GM18507 (cell line): ENCODE measurements at places on chromosomes 13 and 19.

GRCh38 chr13:47317356-47317755, 420.5 kb upstream of the HTR2A start:
- DNase-seq = no peak

DNA sequence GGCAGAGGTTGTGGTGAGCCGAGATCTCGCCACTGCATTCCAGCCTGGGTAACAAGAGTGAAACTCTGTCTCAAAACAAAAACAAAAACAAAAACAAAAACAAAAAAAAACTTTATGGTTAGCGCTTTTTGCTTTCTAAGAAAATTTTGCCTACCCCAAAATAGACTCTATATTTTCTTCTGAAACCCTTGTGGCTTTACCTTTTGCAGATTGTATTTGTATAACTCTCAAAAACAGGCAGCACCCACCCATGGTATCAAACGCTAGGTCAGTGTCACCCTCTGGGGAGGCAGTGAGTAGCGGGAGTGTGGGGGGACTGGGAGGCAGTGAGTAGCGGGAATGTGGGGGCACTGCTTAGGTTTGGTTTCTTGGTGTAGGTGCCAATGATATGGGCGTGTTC, 7.5 kb upstream of the SLC39A3 start:
- no peak for DNase-seq

- no peak for DNase-seq
Measured at GRCh38 chr13:105915146-105915850, 620.2 kb downstream of the EFNB2 start.

DNA sequence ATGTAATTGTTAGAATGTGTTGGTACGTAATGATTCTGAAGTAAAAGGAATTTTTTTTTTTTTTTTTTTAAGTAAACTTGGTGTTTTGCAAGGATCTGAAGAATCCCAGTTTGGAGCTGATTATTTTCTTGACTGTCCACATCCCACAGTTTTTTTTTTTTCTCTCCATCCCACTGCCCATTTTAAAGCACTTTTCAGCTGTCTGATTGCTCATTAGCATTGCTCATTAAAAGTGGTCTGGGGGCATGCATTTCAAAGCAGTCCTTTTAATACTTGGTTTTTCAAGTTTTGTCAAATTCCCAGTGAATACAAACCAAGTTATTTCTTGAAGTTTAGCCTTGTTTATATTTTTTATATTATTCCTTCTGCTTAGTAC, 44.1 kb downstream of the SLAIN1 start:
- DNase-seq = no peak

DNA sequence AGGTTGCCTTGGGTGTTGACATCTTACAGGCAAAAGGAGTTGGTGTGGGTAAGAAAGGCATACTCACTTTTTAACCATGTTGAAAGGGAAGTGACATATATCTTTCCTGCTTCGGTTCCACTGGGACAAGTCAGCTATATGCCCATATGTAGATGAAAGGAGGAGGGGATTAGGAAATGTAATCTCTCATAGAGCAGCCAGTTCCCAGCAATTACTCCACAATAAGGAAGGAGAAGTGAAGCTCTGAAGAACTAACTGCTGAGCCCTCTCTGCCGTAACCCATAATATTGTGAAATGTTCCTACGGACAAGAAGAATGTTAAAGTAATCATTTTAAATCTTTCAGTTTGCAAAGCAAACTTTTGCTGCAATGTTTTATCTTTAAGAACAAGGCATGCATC, 82.2 kb downstream of the EDNRB start:
- DNase-seq = no peak

- DNase-seq = no peak
Measured at GRCh38 chr13:112910616-112911280, 58.3 kb upstream of the MCF2L start.

- no peak for DNase-seq
Measured at GRCh38 chr19:45099467-45100191, 6.7 kb downstream of the PPP1R37 start.
